Hematopoietic multipotent progenitor cell treated with erythropoietin and hydrocortisone succinate and interleukin-3 and kit ligand, for 6 days (in vitro differentiated cells): ENCODE measurements at places on chromosomes 6 and 20.
A peak's percentile ranks its signal among the peaks of the same experiment; 100 is the strongest.

GRCh38 chr6:118739696-118740353, 88.4 kb upstream of the CEP85L start:
- peak; percentile 61 for DNase-seq

DNA sequence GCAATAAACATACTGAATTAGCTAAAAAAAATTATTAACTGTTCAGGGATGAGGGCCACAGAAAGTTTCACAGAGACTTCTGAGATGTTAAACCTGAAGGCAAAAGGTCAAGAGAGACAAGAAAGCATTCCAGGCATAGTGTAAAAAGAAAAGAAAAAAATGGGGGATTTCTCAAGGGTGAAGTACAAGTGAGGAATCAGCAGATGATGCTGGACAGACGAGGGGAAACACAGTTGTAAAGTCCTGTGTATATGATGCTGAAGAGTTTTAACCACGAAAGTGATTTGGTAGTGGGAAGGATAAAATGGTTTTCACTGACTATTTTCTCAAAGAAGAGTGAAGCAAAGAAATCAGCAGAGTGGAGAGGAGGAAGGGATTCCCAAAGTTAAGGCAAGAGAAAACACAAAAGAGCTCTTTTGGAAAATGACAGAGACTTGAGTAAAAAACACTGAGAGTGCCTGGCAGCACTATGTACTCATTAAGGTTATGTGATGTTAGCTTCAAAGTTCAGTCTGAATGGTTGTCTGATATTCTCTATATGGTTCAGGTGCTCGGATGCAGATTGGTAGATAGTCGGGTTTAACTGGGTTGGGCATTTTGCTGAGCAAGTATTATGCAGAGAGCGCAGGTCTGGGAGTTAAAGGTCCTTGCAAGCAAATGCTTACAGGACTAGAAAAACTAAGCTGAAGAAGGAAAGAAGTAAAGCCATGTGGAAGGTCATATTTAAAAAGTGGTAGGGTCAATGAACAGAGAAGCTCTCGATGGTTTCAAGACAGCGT, 16.4 kb downstream of the RAB23 start:
- DNase-seq: no peak

- DNase-seq: no peak
Measured at GRCh38 chr6:142846883-142847287, 98.1 kb downstream of the HIVEP2 start.

DNA sequence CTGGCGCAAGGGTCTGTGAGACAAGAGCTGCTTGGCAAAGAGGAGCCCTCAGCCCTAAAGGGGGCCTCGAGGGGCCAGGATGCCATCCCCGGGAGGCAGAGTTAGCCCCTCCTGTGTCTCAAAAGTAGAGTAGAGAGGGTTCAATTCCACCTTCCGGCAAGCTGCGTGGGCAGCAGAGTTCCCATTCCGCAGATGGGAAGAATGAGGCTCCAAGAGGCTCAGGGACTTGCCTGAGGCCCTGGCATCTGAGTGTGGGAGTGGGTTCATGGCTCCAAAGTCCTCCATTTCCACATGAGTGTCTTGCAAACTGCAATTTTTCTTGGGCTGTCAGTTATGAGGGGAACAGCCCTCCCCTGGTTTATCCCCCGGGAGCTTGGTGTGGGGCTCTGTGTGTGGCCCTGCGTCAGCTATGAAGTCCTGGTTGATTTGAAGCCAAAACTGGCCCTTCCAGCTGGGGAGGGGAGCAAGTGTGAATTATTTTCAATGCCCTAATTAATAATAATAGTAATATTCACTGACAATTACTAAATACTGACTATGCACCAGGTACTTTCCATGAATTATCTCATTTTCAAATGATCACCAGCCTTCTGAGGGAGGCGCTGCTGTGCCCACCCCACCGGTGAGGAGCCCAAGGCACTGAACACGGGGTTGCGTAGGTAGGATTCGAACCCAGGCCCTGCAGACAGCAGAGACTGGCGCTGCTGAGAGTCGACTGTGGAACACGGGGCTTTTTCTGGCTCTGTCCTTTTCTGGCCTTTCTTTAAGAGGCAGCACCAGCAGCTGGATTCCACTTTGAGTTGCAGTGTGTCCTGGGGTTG, 153.0 kb upstream of the PTPN1 start:
- no peak for DNase-seq

GRCh38 chr6:1575210-1576041, 34.3 kb upstream of the FOXC1 start:
- no peak for DNase-seq

- DNase-seq: no peak
Measured at GRCh38 chr6:157385482-157385881, 4.5 kb downstream of the ZDHHC14 start.

- DNase-seq: no peak
Measured at GRCh38 chr6:166474721-166475565, 92.2 kb upstream of the MPC1 start.

GRCh38 chr6:90584636-90585255, 2.1 kb downstream of the MAP3K7 start:
- peak; percentile 24 for DNase-seq

DNA sequence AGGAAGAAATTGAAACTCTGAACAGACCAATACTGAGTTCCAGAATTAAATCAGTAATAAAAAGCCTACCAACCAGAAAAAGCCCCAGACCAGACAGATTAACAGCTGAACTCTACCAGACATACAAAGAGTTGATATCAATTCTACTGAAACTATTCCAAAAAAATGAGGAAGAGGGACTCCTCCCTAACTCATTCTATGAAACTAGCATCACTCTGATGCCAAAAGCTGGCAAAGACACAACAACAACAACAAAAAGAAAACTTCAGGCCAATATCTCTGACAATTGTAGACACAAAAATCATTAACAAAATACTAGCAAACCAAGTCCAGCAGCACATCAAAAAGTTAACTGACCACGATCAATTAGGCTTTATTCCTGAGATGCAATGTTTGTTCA, 246.0 kb upstream of the RUNX2 start:
- DNase-seq: no peak

DNA sequence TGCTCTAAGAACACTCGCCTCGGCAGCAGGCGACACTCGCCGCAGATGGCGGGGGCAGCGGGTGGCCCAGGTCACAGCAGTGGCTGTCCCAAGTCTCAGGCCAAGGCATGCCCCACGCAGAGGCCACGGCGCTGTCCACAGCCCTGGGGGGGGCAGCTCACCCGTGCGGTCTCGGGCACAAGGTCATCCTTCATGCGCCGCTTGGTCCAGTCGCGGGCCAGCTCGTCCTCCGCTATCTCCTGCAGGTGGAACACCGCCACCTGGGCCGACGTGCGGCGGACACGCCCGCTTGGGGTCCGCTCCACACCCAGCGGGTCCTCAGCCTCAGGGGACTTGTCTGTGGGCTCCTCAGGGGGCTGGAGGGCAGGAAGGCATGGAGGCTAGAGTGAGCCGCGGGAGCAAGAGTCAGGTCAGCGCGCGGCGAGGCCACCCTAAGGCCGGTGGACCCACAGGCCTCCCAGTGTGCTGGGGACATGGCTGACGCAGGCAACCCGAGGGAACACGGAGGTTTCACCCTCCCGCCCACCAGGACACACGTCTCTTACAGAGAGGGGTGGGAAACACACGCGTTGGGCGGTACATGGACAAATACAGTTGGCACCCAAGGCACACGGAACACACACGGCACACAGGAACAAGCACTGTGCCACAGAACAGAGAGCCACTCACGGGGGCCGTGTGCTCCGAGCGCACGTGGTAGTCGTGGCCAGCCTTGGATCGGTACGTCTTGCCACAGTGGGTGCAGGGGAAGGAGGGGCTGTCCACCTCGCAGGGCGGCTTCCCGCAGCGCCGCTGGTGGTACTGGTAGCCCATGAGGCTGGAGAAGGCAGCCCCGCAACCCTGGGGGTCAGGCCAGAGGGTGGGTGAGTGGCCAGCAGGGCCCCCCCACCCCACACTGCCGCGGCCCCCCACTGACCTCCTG, 6.5 kb upstream of the UCKL1 start:
- DNase-seq: no peak

GRCh38 chr6:155269765-155270164, 6.0 kb downstream of the CLDN20 start:
- DNase-seq: no peak

DNA sequence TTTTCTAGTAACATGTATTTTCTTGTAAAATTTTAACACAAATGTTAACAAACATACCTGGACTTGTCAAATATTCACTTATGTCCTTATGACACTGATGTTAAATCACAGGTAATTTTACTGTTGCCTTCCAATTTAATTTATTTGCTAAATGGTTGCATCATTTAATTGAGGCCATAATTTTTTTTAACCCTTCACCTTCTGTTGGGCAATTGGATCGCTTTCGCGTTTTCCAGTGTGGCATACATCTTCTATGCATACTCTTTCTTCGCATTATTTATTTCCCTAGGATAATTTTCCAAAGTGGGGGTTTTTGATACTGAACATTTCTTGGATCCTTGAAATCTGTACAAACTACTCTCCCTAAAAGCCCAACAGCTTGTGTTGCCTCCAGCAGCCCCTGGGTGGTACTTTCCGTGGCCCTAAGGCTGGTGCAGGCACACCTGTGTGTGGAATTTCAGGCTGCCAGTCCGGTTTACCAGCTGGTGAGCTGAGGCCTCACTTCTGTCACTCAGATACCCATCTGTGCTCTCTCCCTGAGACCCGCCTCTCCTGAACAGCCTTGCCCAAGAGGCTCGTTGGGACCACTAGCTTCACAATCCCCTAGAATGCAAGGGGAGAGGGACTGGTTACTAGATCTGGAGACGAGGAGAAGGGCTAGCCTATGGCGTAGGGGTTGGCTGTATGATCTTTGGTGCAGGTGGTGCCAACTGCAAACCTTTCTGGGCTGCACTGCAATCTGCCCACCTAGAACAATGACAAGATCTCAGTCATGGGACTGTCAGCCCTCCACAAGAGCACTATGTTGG, 11.2 kb upstream of the C20orf144 start:
- DNase-seq: no peak

GRCh38 chr6:5634525-5634924, 372.2 kb downstream of the NRN1 start:
- no peak for DNase-seq

DNA sequence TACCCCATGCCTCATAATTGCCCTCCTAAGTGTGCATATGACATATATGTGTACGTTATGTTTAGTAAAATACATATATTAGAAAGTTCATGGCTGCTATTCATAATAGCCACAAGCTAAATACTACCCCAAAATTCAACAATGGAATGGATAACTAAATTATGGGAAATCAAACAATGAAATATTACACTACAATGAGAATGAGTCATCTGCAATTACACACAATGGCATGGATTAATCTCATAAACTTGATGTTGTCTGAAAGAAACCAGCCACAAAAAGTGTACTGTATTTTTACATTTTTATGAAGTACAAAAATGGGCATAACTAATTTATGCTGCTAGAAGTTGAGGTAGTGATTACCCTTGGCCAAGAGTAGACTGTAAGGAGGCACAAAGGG, 477.0 kb downstream of the HAO1 start:
- no peak for DNase-seq

DNA sequence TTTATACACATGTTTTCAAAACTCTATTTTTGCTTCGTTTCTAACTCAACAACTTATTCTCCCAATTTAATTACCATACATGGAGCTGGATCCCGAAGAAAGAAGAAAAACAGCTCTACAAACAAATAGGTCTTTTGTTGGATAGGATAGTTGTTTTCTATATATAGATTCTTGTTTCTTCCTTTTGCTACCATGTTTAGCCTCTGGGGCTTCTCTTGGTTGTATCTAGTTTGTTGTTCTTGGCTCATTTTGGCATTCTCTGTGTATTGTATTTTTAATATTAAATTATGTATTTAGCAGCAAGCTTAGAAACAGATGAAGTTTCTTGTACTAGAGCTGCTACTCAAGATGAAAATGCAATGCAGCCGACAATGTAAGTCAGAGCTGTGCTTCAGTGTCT, 60.9 kb downstream of the PLCB4 start:
- DNase-seq: no peak

DNA sequence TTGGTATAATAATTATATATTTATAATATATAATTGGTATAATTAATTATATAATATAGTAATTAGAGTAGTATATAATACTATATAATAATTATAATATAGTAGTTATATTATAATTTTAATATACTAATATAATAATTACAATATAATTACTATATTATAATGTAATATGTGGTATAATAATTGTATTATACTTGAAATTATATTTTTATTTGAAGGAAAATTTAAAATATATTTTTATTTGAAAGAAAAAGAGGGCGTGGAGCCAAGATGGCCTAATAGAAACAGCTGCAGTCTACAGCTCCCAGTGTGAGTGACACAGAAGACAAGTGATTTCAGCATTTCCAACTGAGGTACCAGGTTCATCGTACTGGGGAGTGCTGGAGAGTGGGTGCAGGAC, 365.9 kb downstream of the MMUT start:
- no peak for DNase-seq

GRCh38 chr6:12007887-12008286, 4.2 kb upstream of the HIVEP1 start:
- DNase-seq: no peak

DNA sequence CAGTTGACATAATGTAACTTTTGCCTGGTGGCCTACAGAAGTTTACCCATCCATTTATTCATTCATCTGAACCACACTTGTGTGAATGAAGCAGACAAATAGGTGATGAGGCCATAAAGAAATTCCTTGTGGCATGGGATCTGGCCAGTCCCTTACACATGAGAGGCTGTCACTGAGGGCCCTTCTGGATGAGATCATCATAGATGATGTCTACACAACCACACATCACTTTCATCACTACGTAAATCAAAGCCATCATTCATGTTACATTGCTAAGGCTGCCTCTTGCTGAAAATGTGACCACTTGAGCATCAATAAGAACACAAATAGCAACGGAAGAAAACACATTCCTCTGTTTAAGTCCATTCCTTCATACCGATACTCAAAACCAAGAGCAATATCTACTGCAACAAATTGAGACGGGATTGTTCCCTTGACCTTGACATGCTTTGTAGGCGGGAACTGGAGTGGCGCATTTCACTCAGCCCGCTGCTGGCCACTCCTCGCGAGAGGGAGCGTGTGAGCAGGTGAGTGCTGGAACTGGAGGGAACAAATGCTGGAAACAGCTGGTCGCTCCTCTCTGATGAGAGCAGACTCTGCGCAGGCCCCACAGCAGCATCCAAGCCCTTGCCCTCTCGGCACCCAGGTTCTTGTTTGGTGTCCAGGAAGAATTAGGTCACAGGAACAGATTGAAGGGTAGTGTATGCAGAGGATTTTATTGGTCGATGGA, 49.3 kb downstream of the FAM50B start:
- no peak for DNase-seq

DNA sequence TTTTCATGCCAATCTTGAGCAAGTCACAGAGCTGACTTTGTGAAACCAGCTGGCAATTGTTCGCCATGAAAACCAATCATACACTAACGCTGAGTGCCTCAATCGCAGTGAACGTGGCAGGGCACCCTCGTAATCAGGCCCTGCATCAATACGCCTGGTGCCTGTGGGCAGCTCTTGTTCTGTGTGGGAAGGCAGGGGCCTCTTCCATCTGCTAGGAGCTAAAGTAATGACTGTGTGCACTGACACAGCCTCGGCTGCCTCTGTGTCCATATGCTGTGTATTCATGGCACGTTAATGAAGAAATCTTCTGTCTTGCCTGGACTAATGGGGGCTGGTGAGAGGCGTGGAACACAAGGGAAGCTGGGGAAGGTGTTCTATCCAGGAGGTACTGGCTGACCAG, 27.8 kb upstream of the SYNDIG1 start:
- no peak for DNase-seq
